ENCODE measurements at places on chromosomes 6 and 20.

DNA sequence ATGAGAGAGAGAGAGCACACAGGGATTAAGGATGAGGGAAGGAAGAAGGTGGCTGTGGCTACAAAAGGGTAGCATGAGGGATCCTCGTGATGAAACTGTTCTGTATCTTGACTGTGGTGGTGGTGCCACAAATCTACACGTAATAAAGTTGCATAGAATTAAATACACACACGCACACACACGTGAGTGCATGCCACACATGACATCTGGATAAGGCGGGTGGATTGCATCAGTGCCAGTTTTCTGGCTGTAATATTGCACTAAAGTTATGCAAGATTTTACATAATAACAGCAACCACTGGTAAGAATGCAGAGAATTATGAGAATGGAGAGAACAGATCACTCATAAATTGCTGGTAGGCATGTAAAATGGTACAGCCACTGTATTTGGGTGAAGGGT, 16.9 kb upstream of the STK35 start:
- no peak for DNase-seq

- no peak for DNase-seq
Observed at GRCh38 chr6:143401068-143401446, 49.4 kb downstream of the ADAT2 start.

DNA sequence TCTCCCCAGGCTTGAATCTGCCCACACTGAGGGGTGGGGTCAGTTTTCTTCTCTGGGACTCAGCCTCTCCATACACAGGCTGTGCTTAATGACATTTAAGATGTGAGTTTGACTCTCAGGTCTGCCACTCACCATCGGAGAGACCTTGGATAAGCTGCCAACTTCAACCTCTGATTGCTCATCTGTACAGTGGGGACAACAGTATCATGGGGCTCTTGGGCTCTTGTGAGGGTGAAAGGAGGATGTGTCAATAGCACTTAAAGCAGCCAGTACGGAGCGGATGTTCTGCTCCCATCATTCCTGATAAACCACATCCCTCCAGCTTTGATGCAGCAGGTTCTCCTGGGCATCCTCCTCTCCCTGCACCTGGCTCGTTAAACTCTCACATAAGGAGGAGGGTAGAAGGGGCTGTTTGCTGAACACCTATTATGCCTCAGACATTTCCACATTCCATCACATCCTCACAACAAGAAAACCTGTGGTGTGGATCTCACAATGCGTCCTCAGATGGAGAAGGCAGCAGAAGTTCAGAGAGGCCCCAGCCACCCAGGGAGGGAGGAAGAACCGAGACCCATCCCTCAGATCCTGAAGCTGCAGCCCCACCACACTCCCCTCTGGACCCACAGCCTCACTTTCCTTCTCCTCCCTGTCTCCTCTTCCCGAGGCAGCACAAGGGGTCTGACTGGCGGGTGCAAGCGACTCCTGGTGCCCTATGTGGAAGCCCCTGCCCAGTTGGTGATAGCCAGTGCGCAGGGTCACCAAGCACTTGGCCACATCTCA, 1.9 kb upstream of the PDYN start:
- no peak for DNase-seq

- no peak for DNase-seq
Observed at GRCh38 chr20:41969656-41970055, 351.5 kb upstream of the CHD6 start.

DNA sequence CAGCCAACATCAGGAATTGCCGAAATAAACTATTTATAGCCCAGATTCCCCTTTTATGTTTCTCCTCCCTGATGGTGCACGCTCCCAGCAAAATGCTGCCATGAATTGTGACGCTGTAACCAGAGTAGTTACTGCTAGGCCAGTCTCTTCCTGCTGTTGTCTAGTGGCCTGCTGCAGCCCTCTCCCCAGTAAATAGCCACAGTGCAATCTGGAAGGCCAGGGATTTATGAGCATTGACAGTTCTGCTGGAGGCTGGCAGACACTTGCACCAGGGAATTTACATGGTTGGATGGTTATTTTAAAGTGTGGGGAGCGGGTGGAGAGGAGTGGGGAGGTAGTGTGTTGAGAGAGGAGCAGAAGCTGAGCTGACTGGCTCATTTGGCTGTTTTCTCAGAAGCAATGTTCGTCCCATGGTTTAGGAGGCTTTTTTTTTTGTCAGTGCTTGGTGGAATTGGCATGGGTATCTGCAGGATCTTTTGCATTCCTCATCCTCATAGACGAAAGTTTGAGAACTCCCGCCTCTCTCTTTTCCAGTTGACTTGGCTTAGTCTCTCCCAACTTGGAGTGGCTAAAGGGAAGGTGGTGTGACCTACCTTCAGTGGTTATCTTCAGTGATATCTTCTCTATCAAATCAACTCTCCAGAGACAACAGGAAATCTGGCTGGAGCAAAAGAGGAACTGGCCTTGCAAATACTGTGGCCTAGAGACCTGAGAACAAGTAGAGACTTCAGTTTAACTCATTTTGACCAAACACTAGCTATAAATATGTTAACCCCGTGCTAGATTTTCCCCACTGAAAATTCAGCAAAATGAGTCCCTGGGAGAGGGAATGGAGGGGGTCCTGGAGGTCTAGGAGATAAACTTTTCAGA, 99.3 kb upstream of the VSTM2L start:
- DNase-seq = no peak

GRCh38 chr20:53491462-53491861, 102.2 kb downstream of the ZNF217 start:
- DNase-seq = no peak

- peak; percentile 72 for DNase-seq
Observed at GRCh38 chr20:10447028-10447427, 11.9 kb downstream of the SLX4IP start.

- DNase-seq = no peak
Observed at GRCh38 chr6:84772428-84773132, 8.2 kb upstream of the TBX18 start.

DNA sequence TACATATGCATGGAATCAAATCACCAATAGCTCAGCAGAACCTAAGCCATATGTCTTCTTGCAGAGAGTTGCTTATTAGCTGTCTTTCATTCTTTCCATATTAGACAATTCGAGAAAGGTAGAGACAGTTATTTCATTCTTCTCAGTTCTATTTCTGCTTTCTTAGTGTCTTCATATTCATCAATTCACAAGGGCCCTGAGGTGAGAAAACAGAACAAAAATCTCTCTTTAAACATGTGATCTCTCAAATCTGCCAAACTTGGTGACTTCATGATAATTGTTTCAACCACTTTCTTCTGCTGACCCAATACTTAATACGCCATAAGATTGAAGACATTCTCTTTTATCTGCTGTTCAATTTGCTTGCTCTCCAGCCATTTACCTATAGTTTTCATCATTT, 229.7 kb upstream of the MARCKS start:
- DNase-seq = no peak

GRCh38 chr6:142374091-142374770, 72.4 kb downstream of the ADGRG6 start:
- no peak for DNase-seq

DNA sequence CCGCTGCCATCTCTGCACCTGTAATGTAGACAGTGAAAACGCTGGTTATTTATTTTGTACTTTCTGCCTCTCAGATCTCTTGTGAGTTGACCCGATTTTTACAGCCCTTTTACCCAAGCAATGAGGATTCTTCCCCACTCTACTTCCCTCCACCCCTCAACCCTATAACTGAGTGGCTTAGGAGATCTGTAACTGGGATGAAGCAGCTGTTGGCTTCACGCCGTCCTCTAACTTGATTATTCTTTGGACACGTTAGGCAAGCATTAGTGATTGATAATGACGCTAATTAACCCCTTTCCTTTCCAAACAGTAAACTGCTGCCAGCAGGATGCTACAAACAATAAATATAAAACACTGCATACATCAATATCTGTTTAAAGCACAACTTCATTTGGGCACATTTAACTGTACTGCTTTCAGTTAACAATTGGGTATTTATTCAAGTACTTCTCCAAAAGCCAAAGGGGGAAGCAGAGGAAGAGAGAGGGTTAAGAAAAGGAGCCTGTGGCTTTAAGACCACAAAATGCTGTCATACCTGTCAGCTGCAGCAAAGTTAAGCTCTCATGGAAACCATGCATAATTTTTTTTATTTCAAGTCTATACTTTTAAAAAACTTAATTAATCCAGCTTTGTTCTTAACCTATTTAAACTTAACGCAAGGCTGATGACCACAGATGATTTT, 21.2 kb downstream of the TFAP2A start:
- DNase-seq = peak; percentile 54

- DNase-seq = no peak
Observed at GRCh38 chr6:122323361-122323760, 76.1 kb upstream of the HSF2 start.

DNA sequence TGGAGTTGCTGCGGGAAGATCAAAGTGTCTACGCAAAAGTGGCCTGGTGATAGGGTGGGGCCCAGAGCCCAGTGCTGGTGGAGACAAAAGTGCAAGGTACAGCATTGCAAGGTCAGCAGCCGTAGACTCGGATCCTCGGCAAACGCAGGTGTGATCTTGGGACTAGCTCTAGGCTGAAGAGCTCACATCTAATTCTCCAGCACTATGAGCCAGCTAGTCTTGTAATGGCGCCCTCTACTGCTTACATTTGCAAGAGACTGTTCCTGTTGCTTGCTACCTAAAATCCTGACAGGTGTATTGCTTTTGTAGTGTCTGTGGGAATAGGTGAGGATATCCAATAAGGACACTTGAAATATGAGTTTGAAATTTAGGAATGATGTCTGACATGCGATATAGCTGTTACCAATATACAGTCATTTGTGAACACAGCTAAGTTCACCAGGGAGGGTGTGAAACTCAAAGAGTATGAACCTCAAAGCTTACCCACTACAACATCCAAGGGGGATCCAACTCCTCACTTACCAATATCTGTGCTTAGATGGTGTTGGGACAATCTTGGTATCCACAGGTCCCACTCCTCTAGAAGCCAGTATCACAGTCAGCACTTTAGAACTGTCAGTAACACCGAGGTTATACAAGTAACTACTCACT, 58.4 kb downstream of the PDE7B start:
- DNase-seq = peak; percentile 70

DNA sequence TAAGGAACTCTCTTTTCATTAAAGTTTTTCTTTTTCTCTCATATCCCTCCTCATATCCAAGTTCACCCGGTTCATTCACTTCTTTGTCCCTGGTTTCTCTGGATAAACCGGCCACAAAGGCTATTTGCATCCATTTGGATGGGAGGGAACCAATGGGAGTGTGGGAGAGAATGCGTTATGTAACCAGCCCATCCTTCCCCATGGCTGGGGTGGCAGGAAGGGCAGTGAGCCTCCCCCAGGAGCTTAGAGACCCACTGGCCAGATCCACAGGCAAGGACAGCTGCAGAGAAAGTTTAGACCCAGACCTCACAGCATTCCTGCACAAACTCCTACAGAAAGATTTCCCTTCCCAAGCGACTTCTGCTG, 10.7 kb downstream of the CASS4 start:
- DNase-seq = no peak

- DNase-seq = no peak
Observed at GRCh38 chr6:16136621-16137450, 8.0 kb downstream of the MYLIP start.

GRCh38 chr20:32205110-32205842, 2.3 kb downstream of the PLAGL2 start:
- DNase-seq = no peak

DNA sequence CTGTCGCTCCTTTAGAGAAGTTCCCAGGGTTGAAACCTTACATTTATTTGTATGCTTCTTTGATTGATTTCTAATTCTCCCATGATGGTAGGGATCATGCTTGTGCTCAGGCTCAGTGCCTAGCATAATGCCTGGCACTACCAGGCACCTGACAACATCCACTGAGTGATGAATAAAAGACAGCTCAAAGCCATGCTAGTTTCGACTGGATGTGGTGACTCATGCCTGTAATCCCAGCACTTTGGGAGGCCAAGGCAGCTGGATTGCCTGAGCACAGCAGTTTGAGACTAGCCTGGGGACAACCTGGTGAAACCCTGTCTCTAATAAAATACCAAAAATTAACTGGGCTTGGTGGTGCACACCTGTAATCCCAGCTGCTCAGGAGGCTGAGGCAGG, 11.6 kb upstream of the CD164 start:
- no peak for DNase-seq

DNA sequence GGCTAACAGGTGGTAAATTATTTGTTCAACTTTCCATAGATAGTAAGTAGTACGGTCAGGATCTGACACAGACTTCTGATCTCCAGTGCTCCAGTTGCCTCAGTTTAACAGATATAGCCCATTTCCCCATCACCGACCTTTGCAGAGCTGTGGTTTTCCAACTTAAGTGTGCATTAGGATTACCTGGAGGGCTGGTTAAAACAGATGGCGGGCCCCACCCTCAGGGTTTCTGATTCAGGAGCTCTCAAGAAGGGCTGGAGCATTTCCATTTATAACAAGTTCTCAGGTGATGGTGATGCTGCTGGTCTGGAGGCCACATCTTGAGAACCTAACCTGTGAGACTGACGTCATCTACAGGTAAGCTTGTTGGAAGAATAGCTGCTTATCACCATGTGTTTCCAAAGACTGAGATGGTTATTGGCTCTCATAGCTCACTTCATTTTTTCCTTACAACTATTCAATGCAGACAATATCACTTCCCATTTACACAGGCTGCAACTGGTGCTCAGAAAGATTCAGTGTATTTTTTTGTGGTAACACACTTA, 360.1 kb upstream of the CHD6 start:
- no peak for DNase-seq

- no peak for DNase-seq
Observed at GRCh38 chr6:106027758-106028157, 58.4 kb upstream of the PRDM1 start.

GRCh38 chr6:33549196-33549595, 30.9 kb downstream of the BAK1 start:
- no peak for DNase-seq

DNA sequence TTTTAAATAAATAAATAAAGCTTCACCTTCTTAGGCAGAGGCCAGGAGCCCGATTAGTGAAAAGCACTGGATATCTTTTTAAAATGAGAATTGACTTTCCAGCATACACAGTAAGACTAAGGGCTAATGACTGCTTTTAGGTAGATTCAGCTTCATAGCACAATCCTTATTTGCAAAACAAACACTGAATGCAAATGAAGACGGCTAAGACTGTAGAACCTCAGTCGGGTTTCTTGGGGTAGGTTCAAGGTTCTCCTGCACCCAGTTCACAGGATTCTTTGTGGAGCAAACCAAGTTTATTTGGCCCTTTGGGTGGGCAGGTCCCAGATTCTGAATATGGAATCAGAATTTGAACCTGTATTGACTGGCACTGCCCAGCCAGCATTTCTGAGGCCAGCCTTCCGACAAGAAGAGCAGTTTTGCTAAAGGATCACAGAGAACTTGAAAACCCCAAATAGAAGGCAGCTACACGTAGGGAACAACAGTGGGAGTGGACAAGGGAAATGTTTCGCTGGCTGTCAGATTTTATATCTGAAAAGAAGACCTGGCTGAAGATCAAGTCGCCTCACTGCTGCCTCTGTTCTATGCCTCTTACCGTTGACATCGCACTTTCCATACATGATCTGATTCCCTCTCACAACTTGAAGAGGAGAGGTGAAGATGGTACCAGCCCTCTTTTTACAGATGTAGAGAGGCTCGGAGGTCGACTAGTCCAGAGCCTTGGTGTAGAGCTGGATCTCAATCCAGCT, 8.2 kb downstream of the TRERF1 start:
- no peak for DNase-seq

Measured in NCI-H146 (cell line).